ENCODE measurements at places on chromosomes 1 and 21. TPM values are rescaled to one million over a fixed set of nuclear protein-coding genes. Genes with fewer than 3 reads are reported as not detected.

DNA sequence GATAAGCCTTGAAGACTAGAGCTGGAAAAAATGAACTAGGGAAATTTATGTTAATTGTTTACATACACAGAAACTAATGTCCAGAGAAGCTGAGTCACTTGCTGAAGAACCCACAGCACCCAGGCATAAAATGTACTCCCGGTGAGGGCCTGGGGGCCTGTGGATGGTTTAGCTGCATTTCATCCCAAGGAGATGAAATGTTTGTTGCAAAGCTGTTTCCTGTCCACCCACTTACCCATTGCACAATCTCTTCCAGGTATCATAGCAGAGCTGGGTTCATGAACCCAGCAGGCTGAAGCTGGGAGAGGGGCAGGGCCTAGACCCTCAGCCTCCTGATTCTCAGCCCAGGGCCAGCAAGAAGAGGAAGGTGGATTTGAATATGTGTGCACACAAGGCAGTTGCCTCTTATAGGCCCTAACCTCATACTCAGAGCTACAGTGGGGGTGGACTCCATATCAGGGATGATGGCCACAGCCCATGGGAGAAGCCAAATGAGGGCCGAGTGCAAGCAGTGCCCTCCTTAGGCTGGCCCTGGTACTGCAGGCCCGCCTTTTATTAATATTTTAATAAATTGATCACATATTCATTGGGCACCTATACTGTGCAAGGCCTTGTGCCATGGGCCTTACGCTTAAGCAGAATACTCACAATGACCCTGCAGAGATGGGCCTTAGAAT is 110.8 kb downstream of the LACTBL1 start:
- DNase-seq = peak; percentile 84

Gene OR2AK2
- not detected for total RNA-seq

GRCh38 chr1:40857737-40858136 is 4.4 kb downstream of the CITED4 start:
- DNase-seq = no peak

DNA sequence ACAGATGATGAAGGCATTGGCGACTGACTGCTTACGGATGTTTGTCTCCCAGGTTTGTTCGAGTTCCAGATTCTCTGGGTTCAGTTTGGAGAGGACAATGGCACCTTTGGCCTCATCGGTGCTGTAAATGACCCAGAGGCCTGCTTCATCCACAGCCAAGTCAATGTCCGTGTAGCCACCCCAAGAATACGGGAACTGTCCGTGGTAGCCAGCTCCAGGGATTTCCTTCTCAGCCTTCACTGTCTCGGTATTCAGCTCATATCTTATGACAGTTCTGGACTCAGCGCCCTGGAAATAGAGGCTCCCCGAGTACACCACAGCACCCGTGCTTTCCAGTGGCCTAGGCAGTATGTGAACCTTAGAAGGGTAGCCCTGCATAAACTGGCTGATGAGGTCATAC is 14.1 kb downstream of the MYOCOS start:
- DNase-seq = no peak

DNA sequence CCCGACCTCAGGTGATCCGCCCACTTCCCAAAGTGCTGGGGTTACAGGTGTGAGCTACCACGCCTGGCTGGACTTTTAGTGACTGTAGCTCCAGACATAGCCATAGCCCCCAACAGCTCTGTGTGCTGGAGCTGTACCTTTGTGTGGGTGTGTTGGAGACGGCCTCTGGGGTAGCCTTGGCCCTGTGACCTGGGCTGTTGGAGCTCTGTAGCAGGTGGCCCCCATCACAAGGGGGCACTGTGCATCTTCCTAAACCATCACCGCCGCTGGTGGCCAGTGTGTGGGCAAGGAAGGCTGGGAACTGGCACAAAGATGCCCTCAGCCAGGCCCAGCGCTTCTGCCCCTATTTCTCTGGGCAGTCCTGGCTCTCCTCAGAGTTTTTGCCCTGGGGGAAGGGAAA is 38.4 kb upstream of the FOXO6 start:
- peak; percentile 17 for DNase-seq

- DNase-seq = no peak
Measured at GRCh38 chr1:208333676-208334075, 89.5 kb upstream of the PLXNA2 start.

DNA sequence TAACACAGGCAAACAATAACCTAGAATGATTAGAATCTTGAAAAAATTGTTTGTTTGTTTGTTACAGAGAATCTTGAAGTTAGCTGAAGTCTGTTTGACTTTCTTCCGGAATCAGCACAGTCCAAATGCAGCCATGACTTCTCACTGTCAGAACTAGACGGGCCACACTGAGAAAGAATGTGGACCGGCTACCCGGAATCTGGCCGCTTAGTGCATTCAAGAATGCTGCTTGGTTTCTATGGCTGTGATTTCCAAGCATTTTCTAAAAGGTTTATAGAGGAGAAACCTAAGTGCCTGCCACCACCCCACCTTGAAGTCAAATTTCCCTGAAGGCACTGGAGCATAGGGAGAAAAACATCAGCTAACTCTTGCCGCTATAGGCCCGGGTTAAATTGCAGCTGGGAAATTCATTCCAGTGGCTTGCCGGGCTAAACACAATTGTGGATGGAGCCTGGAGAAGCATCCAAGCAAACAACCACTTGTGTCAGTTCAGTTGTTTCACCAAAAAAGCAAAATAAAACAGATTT is 231.1 kb downstream of the DISC1 start:
- DNase-seq = no peak

DNA sequence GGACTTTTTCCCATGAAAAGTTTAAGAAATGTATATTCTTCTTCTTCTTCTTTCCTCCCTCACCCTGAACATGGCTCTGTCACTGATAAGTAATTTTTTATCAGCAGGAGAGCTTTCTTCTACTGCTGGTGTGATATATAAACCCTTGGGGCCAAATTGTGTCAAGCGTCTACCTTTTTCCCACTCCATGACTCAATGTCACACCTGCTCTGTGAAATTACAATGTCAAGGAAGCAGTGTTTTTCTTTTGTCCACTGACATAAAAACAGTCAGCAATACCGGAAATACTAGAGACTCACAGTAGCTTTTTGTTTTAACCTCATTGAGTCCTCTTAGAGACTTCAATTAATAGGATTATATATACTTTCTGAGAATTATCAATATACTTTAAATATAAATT is 416.2 kb upstream of the ADGRL4 start:
- no peak for DNase-seq
